ENCODE measurements at places on chromosomes 6 and 20. TPM values are rescaled to one million over a fixed set of nuclear protein-coding genes. Genes with fewer than 3 reads are reported as not detected.
A peak's percentile ranks its signal among the peaks of the same experiment; 100 is the strongest.

PDRG1 gene
- 12.2 TPM for total RNA-seq

DLK2 gene
- 8.9 TPM for total RNA-seq

PRRT1 gene
- 0.40 TPM for total RNA-seq

POM121L2 gene
- not detected for total RNA-seq

NKAPL gene
- 0.12 TPM for total RNA-seq

ERVFRD-1 gene
- not detected for total RNA-seq

C20orf144 gene
- total RNA-seq = not detected

DNA sequence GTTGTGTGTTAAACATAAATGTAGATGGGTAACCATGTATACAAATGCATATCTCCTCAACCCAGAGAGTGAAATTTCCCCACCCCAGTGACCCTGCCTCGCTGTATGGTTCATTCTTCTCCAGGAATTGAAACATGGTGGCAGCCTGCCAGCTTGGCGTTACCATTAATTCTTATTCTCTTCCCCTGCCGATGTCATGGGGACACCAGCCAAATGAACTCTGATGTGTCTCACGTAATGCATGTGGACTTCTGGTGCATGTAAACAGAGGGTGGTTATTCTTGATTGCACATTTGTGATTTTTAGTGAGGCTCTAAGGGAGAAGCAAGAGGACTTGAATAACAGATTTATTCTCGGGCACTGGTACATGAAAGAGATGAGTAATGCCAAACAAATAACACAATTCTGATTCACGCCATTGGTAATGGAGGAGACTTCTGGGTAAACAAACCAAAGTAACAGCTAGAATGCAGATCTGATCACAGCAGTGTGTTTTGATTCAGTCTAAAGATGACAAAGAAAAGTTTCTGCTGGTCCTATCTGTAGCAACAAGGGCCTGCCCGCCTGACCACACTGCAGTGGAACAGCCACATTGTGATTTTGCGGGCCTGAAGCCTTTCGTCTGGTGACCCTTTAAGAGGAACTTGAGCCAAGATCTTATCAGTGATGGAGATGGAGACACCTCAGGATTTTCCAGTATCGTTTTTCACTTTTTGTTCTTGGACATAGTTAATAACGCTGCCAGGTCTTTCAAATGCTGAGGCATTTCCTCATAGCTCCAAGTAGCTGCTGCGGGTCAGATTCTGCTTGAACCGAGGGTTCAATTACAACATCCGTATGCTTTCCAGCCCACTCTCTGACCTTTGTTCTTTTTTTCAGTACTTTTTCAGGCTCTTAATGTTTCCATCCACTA, 171.8 kb upstream of the AKAP12 start:
- peak; percentile 83 for ATAC-seq

DNA sequence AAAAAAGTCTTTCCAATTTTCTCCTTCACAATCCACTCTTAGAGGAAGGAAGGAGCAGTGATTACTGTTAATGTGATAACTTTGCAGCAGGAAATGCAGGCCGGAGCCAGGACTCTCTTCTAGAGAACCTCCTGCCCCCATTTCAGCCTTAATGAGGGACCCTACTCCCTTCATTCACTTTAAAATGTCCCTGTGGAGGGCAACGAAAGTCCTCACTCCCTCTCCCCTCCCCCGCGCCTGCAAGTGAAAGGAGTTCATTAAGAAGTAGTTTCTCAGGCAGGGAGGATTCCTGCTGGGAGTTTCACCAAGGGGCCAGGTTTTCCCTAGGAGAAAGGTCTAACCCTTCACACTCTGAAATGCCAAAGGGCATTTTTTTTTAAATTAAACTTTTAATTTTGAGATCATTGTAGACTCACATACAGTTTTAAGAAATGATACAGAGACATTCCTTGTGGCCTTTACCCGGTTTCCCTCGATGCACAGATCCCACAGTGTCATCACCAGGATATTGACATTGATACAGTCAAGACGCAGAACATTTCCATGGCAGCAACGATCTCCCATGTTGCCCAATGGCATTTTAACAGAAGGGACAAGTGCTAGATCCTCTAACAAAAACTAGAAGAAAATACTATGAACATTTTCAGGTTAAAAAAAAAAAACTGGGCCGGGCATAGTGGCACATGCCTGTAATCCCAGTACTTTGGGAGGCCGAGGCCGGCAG, 6.8 kb upstream of the COMMD7 start:
- no peak for ATAC-seq

DNA sequence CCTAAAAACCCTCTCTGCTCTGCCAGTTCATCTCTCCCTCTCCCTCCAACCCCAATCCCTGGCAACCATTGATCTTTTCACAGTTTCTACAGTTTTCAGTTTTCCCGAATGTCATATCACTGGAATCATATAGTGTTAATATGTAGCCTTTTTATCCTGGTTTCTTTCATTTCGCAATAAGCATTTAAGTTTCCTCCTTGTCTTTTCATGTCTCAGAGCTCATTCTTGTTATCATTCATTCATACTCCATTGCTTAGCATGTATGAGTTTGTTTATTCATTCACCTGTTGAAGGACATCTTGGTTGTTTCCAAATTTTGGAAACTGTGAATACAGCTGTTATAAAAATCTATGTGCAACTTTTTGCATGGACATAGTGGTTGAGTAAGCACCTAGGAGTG, 5.5 kb upstream of the PCMTD2 start:
- ATAC-seq = no peak

DNA sequence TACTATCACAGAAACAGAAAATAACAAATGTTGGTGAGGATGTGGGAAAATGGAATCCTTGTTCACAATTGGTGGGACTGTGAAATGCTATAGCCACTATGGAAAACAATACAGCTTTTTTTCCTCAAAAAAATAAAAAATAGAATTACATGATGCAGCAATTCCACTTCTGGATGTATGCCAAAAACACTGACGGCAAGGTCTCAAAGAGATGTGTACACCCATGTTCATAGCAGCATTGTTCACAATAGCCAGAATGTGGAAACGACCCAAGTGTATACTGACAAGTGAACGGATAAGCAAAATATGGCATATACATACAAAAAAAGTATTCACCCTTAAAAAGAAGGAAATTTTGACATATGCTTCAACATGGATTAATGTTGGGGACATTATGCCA, 213.4 kb downstream of the KHDC1L start:
- ATAC-seq = no peak

DNA sequence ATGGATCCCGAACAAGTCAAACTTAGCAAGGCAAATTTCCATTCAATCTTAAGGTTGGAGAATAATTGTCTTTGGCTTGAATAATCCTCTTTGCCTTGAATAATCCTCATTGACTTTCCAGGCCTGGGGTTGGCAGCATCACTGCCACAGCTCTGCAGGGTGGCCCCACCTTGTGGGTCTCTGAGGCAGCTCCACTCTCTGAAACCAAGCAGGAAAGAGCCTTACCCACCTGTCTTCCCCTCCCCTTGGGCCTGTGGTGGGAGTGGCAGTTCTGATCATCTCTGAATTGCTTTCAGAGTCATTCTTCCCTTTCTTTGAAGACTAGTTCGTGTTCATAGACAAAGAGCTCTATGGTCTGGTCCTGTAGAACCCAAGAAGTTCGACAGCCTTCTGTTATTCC, 47.5 kb downstream of the KCNQ5 start:
- no peak for ATAC-seq

GRCh38 chr20:20780127-20780824, 67.8 kb upstream of the RALGAPA2 start:
- ATAC-seq = peak; percentile 98

DNA sequence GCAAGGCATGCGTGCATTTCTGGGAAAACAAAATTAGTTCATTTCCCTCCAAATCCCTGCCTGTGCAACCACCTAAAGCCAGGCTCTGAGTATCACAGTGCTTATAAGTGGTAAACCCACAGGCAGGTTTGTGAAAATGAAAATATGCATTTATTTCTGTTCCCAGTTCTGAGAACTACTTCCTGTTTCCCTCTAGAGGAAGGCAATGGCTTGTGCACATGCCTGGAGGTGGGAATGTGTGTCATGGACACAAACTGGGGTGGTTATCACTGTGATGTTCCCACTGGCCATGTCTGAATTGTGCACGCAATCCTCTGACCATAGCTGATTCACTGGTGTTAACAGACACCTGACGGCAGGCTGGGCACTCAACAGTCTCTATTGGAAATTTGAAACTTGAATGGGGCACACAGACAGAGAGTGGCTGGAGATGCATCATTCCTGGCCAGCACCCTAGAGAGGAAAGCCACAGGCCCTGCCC, 26.3 kb downstream of the FAM110A start:
- no peak for ATAC-seq

- ATAC-seq = no peak
These were observed 47.4 kb downstream of the PLEKHG1 start for GRCh38 chr6:150647051-150647450.

- peak; percentile 81 for ATAC-seq
These were observed 70.2 kb downstream of the HFE start for GRCh38 chr6:26157251-26158075.
